ENCODE measurements at places on chromosomes 4 and X.

DNA sequence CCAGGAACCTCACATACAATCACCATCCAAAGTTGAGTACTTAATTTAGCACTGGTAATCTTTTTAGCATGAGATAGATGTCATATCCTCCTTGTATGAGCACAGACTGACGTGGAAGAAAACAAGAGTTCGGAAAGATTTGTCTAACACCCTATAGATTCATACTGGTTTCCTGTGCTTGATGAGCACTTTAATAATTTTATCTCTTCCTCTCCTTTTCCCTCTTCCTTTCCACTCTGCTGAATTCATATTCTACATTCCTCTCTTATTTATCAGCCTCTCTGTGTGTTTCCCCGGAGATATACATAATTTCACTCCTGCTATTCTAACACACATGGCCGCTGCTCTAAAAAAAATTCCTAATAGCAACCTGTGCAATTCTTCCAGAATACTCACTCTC lies 273.9 kb downstream of the AFF2 start:
- DNase-seq = no peak

GRCh38 chr4:663438-664428 lies 10.3 kb downstream of the ATP5ME start:
- DNase-seq = peak; percentile 80

- DNase-seq = no peak
These were observed 197.1 kb downstream of the RASL11B start for GRCh38 chr4:53059256-53059655.

- DNase-seq = no peak
These were observed 206.6 kb downstream of the ADGRL3 start for GRCh38 chr4:61406677-61407076.

DNA sequence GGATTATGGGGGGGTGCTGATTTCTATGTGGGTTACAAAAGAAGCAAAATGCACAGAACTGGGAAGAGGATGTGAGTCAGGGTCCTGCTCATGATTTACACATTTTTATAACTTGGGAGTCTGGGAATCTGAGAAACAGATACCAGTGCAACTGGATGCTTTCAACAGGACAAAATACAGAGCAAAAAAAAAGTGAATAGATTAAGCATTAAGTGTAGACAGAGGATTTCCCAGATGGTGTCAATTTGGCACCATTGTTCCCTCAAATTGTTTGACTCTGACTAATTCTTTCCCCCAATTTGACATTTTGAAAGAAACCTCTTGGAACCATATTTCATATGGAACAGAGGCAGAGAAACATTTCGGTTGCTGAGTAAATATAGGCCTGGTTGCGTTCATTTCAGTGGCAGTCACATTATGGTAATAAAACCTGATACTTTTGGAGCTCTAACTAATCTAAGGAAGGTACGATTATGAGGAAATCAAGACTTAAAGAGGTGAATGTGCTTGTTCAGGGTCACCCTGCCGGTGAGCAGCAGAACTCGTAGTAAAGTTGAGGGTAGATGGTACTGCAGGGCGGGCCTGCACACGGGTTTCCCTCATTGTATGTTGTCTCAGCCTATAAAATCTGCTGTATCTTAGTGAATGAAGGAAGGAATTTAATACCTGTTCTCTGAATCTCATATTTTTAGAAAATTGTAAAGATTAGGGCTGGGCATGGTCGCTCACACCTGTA lies 18.7 kb upstream of the CDKL5 start:
- no peak for DNase-seq

GRCh38 chr4:189098932-189099696 lies 841.6 kb upstream of the FRG1 start:
- no peak for DNase-seq

DNA sequence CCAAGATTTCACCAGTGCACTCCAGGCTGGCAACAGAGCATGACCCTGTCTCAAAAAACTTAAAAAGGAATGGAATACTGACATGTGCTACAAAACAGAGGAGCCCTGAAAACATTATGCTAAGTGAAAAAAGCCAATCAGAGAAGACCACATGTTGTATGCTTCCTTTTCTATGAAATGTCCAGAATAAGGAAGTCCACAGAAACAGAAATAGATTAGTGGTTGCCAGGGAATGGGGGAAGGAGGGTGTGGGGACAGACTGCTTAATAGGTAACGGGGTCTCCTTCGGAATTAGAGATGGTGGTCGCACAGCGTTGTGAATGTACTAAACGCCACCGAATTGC lies 30.1 kb upstream of the KIAA0232 start:
- no peak for DNase-seq

- DNase-seq = no peak
These were observed 67.4 kb upstream of the PCDH18 start for GRCh38 chr4:137599734-137600133.

GRCh38 chr4:169410839-169411770 lies 140.3 kb upstream of the SH3RF1 start:
- DNase-seq = peak; percentile 67

DNA sequence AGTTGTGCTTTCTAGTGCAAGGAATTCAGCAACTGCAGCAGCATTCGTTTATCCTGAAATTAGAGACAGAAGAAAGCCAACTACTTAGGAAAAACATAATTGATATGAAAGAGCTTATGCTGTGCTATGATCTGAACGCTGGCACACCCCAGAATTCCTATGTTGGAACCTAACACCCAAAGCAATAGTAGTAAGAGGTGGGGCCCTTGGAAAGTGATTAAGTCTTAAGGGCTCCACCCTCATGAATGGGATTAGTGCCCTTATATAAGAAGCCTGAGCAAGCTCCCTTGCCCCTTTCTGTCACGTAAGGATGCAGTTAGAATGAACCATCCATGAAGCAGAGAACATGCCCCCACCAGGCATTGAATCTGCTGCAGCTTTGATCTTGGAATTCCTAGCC lies 5.4 kb upstream of the LSM6 start:
- no peak for DNase-seq

GRCh38 chr4:102007959-102008425 lies 217.5 kb downstream of the BANK1 start:
- no peak for DNase-seq

DNA sequence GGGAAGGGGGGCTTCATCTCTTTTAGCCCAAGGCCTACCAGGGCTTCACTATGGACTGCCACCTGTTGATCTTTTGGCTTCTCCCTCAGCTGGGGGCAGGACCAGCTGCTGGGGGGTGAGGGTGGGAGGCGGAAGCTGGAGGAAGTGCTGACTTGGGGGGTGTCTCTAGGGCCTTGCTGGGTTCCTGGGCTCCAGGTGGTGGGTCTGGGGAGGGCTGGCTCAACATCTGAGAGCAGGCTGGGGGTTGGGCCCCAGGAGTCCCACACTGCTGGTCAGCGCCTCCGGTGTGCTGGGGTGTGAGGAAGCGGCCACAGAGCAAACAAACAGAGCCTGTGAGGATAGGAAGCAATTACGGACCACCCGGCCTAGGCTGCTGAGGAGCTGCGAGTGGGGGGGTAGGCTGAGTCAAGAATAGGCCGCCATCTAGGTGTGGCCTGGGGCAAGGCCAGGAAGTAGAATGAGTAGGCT lies 85.7 kb downstream of the EFNB1 start:
- DNase-seq = no peak

DNA sequence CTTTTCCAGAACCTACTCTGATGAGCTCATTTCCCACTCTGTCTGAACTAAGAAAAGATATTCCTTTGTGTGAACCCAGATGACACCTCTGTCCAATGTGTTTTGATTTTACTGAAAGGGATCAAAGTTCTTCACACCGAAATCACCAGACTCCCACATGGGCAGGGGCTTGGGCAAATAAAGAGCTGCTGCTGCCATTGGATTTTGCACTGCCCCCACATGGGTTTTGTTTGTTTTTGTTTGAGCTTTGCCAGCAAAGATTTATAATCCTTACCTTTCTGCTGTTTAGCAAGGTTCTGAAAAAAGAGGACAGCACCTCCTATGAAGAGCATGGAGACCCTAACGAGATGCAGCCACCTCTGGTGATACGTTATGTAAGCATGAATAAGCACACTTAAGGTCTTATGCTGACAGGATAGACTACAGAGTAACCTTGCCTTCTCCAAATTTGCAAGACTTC lies 44.3 kb downstream of the HSD17B13 start:
- no peak for DNase-seq

- no peak for DNase-seq
These were observed 5.7 kb downstream of the MAGEE1 start for GRCh38 chrX:76433219-76433618.

- DNase-seq = no peak
These were observed 36.6 kb downstream of the PITX2 start for GRCh38 chr4:110586131-110586850.

DNA sequence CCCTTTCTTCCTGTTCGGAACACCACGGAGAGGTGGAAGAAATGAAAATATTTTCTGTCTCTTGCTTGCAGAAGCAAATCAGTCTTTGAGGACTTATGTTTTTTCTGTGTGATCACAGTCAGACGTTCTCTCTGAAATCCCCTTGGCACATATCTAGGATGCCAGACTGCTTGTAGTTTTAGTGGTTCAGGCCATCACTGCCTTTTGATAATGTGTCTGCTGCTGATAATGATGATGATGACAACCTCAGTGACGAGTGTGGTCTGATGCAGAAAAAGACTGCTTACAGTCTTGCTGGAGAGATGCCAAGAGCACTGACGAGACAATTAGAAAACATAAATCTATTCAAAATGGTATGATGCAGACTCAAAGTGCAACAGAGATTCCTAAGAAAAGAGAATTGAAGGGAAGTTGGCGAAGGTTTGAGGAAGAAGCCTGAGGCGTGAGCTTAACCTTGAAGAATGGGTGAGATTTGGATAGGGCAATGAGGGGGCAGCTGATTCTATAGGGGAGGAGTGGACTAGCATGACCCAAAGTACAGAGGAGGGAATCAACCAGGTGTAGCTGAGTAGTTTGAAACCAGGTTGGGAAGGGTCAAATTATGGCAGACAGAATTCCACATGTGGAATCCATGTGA lies 7.9 kb downstream of the RAB33A start:
- no peak for DNase-seq

DNA sequence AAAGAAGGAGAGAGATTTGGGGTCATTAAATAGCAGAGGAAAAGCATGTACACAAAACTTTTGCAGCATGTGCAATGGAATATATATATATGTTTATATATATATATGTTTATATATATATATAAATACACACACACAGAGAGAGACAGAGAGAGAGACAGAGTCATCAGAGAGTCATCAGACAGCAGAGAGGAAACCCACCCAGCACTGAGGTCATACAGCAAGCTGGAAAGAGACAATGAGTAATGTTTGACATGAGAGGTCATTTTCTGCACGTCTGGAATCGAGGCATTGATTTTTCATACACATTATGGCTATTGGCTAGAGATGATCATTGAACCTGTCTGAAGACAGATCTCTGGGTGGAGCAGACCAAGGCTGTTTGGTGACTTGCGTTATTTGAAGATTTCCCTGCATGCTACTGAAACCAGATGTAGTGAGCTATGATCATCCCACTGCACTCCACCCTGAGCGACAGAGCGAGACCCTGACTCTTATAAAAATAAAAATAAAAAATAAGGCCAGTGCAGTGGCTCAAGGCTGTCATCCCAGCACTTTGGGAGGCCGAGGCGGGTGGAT lies 48.8 kb upstream of the SHOX start:
- DNase-seq = no peak

DNA sequence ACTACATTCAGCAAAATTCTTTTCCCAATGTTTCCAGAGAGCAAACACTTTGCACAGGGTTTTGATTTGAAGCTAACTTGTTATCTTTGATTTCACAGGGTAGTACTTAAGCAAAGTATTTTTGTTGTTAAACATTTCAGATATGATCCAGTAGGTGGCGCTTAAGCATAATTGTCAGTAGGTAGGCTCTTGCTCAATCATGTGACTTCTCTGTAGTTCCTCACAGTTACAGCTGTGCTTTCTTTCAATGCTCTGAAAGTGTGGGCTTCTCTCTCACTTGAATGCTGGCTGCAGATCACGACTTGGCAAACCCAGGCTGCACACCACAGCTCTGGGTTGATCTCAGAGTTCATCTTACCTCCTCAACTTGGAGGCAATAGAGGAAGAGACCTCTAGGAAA lies 1016.5 kb downstream of the SH3BGRL start:
- peak; percentile 23 for DNase-seq

- DNase-seq = peak; percentile 51
These were observed 78.4 kb upstream of the MAP3K15 start for GRCh38 chrX:19593690-19594089.

- no peak for DNase-seq
These were observed 36.5 kb downstream of the ERVMER34-1 start for GRCh38 chr4:52714597-52715254.

GRCh38 chr4:42396361-42396751 lies 932 bp upstream of the SHISA3 start:
- DNase-seq = no peak

- no peak for DNase-seq
These were observed 27.2 kb downstream of the OCIAD1 start for GRCh38 chr4:48858130-48858529.

- peak; percentile 34 for DNase-seq
These were observed 158.3 kb downstream of the CPE start for GRCh38 chr4:165537028-165537648.

DNA sequence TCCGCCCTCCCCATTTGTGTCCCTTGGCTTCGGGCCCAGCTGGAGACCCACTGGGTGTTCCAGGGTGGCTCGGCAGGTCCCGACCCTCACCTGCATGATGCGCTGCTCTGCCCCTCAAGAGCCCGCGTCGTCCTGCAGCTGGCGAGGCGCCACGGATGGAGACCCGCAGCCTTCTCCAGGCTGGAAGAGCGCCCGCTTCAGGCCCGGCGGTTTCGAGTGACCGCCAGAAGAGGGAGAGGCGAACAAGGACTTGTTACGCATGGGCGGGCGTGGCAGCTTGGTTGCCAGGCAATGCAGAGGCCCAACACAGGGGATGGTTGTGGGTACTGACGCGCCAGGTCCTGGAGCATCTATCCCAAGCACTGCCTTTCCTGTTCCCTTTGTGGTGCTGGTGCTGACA lies at the start of gene PDCL2:
Gene PDCL2, minus strand, starts transcription at position 232 of the 400 bp plus-strand sequence. Its CDS starts 136 bp downstream, at position 96.
- no peak for DNase-seq

- DNase-seq = no peak
These were observed 1472.2 kb downstream of the PCDH7 start for GRCh38 chr4:32192363-32192762.

- no peak for DNase-seq
These were observed 53.4 kb upstream of the STX18 start for GRCh38 chr4:4595252-4595651.
